Activated CD4-positive, alpha-beta T cell treated with anti-CD3 and anti-CD28 coated beads for 48 hours (primary cell): ENCODE measurements at places on chromosomes 1 and 21.

- no peak for DNase-seq
Observed at GRCh38 chr1:117147856-117148588, 26.5 kb upstream of the TRIM45 start.

GRCh38 chr1:19384113-19384512, 72.0 kb downstream of the SLC66A1 start:
- no peak for DNase-seq

DNA sequence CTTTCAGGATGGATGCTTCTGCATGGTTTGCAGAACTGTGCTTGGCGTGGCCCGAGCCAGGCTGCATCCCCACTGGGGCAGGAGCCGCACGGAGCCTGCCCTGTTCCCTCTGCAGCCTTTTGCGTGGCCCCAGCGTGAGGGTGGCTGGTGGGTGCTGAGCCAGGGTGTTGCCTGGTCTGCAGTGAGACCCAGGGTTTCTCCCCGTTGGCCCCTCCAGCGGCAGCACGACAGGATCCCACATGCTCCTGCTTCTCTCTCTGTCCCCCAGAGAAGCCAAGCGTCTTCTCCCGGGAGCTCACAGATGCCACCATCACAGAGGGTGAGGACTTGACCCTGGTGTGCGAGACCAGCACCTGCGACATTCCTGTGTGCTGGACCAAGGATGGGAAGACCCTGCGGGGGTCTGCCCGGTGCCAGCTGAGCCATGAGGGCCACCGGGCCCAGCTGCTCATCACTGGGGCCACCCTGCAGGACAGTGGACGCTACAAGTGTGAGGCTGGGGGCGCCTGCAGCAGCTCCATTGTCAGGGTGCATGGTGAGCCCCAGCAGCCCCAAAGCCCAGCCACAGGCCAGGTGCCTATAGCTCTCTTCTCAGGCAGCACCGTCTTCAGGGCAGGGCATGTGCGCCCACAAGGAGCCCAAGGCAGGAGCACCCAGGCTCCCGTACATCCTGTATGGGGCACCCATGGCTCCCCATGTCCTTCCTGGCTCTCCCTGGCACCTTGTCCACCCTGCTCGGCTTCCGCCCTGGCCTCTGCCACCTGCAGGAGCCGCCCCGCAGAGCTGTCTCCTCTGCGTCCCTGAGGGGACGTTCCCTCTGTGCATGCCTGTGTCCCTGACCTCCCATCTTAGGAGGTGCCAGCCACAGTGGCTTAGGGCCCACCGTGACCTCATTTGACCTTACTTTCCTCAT, 78.9 kb downstream of the OBSCN start:
- no peak for DNase-seq

GRCh38 chr1:156592158-156592909, 758 bp downstream of the NAXE start:
- DNase-seq = peak; percentile 20

GRCh38 chr1:45172764-45173163, 33.6 kb downstream of the ZSWIM5 start:
- no peak for DNase-seq

DNA sequence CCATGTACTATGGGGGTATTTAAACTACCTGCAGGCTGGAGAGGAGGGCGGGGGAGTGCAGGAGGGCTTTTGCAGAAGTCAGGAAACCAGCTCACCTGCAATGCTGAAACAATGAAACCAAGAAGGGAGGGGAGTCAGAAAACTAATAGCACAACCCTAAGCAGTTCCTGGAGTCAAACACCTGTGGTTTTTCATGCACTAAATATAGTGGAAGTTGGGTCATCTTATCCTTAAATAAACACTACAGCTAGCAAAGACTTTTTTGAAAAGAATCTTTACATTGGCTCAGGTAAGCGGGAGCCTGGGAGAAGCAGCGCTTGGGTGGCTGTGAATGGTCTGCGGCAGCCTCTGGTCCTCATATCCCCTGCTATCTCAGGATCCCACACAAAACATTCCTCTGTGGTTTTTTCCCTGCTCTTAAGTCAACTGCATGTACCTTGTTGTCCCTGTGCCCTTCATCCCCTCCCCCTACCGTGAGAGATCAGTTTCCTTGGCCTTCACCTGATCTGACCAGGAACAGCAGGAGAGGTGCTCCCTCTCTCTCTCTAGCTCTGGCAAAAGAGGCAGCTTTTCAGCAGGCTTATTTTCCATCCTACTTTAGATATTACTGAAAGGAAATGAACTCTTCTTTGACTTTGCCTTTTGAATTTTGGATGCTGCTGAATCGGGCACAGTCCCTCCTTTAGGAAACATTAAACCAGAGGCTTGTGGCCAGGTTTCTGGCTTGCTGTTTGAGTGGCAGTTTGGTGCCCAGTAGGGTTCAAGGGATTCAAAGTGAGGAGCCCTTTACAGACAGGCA, 26.6 kb downstream of the TENT5C start:
- DNase-seq = no peak

GRCh38 chr1:29309621-29310020, 73.3 kb downstream of the PTPRU start:
- DNase-seq = no peak

DNA sequence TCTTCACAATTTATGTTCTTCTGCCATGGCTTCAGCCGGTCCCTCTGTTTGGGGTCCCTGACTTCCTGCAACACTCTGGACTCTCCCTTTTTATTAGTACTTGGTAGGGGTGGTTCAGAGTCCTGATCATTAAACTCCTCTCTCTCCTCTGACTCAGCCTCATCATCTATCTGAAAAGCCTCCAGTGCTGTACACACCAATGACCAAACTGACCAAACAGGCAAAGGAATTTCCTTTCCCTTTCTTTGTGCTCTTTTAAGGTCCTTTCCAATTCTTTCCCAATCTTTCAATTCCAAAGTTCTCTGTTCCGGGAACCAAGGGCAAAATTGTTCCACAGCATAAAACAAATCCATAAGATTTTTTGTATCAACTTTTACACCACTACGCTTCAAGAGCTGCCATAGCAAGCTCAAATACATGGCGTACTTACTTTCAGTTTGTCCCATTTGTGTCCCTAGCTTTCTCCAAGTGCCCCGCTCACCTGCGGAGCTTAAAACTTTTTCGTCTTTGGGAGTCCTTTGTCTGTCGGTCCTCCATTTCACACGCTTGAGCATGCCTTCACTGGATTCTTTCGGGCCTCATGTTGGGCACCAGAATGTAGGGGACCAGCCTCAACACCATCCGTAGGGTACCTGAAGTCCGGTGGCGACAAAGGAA, 9.6 kb downstream of the DAP3 start:
- DNase-seq = no peak

DNA sequence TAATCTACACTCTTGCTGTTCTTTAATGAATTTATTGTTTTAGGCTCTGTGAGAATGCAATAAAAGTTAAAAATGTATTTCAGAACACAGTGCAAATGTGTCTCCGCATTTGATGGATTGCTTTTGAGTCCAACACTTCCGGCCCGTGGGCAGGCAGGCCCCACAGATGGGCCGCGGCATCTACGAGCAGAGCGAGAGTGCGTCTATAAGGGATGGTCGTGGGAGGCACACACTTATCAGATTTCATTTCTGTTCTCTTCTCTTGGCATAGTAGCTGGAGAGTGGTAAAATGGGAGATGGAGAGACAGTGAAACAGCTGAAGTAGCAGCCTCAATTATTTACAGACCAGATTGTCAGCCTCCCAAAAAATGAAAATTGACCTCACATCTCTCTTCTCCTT, 134.2 kb downstream of the NAV1 start:
- no peak for DNase-seq

DNA sequence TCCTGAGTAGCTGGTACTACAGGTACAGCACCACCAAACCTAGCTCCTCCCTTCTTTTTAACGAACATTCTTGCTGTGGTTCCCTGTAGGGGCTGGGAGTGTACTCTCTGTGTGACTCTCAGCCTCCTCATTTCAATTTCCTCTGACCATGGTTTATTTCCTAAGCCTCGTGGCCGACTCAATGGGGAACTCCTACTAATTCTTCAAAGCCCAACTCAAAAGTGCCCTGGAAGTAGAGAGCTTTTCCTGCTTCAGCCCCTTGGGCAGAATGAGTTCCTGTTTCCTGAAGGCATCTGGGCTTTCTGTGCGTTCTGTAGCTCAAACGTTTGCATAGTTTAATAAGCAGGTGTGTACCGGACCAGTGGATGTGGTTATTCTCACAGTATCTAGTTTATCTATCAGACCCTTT, 70.9 kb upstream of the ACOT11 start:
- no peak for DNase-seq

GRCh38 chr1:204150702-204151551, 917 bp downstream of the ETNK2 start:
- peak; percentile 24 for DNase-seq

GRCh38 chr1:43800771-43801170, 93.4 kb downstream of the ST3GAL3 start:
- DNase-seq = no peak

DNA sequence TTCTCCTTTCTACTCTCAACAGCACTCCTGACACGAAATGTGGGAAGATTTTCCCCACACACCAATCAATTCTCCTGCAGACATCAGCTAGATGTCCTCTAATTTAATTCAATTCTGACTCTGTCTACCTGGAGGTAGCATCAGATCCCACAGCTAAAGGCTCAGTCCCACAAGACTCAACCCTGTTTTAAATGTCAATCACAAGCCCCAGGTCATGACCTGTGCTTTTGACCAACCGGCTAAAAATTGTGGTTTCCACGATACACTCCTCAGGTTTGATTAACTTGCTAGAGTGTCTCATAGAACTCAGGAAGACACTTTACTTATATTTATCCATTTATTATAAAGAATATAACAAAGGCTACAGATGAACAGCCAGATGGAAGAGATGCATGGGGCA, 27.4 kb downstream of the IL23R start:
- no peak for DNase-seq
